ENCODE measurements at places on chromosomes 2 and 18. TPM values are rescaled to one million over a fixed set of nuclear protein-coding genes. Genes with fewer than 3 reads are reported as not detected.

The SULT1C2 gene
- 79.7 TPM for polyA plus RNA-seq

The HOXD3 gene
- 32.8 TPM for polyA plus RNA-seq

The COL3A1 gene
- polyA plus RNA-seq: 804 TPM

The RABL2A gene
- polyA plus RNA-seq: 67.0 TPM

The WDR7 gene
- 10.2 TPM for polyA plus RNA-seq

The DSC1 gene
- polyA plus RNA-seq: 2.0 TPM

The ALMS1 gene
- polyA plus RNA-seq: 44.3 TPM

The C2orf80 gene
- polyA plus RNA-seq: 0.32 TPM

The SOX11 gene
- 17.3 TPM for polyA plus RNA-seq

DNA sequence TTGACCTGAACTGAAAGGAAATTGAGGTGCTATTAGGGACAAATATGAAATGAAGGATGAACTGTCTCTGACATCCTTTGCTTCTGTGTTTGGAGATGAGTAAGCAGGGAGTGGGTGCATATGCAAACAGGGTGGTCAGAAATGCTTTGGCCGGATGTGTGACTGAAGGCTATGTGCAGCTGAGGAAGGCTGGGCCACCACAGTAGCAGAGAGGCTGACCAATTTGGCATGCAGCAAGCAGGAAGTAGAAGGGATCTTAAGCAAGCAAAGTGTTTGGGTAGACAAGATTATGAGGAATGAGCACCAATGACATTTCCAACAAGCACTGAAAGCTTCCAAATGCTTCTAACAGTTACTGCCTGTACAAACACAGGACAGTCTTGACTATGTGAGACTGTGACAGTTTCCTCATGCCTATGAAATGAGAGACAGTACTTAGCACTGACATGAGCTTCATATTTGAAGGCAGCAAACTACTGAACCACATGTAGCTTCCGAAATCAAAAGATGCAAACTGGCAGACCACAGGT lies 3.3 kb upstream of the ACTR3 start:
- DNase-seq: no peak

- DNase-seq: no peak
Observed at GRCh38 chr2:195411219-195411687, 245.8 kb upstream of the SLC39A10 start.

DNA sequence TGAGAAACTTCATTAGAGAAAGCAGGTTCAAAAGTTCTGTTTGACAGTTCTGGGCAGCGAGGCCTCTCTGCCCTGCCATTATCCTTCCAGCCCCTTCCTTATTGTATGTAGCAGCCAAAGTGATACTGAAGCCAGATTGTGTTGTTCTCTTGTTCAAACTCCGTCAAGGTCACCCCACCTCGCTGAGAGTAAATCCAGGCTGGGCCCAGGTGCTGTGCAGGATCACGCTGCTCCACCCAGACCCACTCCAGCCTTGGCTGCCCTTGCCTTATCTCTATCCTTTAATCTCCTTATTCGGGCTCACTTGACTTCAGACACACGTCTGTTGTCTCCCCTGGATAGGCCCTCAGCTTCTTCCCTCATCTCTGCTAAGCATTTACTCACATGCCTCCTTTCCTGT lies 196.1 kb downstream of the CPS1 start:
- no peak for DNase-seq

- DNase-seq: no peak
Observed at GRCh38 chr2:20132990-20133535, 81.6 kb upstream of the LAPTM4A start.

DNA sequence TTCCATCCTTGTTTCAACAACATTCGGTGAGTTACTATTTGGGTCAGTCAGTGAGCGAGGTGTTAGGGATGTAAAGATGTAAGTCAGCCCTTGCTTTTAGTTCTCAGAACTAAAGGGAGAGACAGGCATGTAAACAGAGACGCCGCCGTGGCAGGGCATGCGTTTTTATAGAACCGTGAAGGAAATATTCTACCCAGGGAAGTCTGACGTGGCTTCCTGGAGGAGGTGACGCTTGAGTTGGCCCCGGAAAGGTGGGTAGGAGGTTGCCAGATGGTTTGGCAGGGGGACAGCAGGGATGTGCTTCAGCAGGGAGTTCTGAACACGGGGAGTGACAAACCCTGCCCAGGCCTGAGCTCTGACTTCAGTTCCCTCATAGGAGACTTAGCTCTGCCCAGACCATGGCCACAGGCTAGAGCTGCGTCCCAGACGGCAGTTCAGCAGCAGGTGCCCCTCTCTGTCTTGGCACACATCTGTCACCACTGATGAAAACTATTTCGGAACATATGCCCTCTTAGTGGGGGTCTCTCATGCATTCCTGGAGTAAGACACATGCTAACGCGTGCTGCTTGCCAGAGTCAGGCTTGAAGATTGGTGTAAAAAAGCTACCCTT lies 23.4 kb upstream of the RPL31 start:
- no peak for DNase-seq

DNA sequence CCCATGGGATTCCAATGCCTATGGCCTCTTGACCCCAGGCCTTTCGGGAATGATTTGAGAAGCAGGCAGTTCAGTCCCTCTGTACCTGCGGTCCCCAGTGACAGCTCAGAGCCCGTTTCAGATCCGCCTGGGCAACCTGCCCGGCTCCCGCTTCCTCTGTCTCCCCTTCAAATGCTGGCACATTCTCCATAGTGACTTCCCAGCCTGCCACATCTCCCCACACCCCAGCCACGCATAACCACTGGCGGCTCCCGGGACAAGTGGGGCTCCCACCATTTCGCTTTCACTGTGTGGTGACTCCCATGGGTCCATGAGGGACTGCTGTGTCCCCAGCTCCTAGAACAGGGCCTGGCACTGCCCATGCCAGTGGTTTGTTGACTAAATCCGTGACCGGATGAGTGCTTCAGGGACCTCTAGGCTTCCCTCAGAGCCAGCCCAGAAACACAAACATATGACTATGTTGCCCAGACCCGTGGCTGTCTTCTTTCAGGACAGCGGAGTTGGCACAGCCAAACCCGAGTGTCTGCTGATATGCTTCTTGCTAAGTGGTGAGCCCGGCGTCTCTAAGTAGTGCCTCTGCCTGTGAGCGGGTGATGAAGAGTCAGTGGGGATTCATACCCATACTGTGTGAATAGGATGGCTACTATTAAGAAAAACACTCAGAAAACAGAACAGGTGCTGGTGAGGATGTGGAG lies 91.2 kb downstream of the GLI2 start:
- DNase-seq: no peak

- DNase-seq: no peak
Observed at GRCh38 chr18:44464398-44465180, 216.1 kb upstream of the SETBP1 start.

- DNase-seq: no peak
Observed at GRCh38 chr18:35085450-35086380, 44.5 kb downstream of the MAPRE2 start.

GRCh38 chr2:16621316-16621715 lies 44.3 kb downstream of the CYRIA start:
- no peak for DNase-seq
